ENCODE measurements at places on chromosomes 3 and 15.

DNA sequence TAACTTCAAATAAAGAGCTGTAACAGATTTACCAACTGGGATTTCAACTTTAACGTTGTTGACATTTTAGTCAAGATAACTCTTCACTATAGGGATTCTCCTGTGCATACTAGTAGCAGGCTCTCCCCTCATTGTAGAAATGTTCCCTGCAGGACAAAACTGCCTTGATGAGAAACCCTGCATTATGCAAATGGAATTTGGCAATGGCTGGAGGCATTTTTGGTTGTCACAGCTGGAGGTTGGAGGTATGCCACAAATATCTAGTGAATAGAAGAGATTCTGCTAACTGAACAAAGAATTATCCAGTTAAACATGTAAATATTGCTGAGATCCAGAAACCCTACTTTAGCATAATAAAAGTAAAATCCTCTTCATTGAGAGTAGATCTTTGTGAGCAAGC is 928.8 kb upstream of the ALCAM start:
- DNase-seq = no peak

DNA sequence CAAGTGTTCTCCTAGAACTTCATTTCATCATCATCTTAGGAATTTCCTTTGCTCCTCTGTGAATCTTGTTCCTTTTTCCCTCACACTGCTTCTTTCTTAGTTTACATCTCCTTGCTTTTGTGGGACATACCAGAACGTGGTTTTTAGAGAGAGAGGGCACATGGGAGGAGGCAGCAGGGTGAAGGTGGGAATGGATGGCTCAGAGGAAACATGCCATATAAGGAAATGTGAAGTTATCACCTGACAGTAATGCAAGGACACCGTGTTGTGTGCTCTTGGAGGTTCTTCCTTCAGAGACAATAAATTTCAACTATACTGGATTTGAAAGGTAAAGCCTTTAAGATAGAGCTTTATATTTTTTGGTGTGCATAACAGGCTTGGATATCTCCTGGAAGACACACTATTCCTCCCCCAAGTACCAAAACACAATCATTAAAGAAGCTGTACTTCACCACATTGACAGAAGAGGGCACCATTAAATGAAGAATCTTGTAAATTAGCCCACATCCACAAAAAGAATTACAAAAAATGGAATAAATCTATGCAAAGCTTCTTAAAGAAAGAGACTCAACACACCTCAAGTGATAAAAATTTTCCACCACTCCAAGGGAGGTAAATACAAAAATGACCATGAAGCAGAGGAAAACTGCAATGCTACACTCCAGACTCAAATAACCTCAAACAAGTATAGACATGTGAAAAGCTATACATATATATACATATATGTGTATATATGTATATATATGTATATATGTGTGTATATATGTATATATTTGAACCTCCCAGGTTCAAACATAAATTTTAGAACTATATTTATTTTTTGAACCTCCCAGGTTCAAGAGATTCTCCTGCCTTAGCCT is 26.1 kb downstream of the RPL39L start:
- DNase-seq = no peak

GRCh38 chr3:118846176-118846575 is 188.5 kb downstream of the IGSF11 start:
- no peak for DNase-seq

GRCh38 chr3:32428092-32429068 is 36.7 kb downstream of the CMTM7 start:
- no peak for DNase-seq

DNA sequence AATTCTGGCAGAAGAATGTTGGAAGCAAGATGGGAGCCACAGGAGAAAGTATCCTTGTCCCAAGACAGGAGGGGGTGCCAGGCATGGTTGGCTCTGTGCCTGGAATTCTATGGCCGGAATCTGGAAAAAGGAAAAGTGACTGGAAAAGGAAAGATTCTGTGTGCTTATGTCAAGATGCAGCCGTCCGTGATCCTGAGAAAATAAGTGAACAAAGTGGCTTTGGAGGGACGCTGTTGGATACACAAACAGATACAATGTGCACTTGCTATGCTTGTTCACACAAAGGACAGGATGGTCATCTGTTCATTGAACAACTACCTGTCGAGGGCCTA is 28.5 kb upstream of the MUC20 start:
- no peak for DNase-seq

- no peak for DNase-seq
Observed at GRCh38 chr15:91882858-91883586, 29.5 kb downstream of the SLCO3A1 start.

GRCh38 chr15:72397796-72398588 is at the start of gene TMEM202:
Gene TMEM202 (plus strand): TSS chr15:72398305. CDS start chr15:72398327, 22 bp downstream.
- DNase-seq = no peak

- no peak for DNase-seq
Observed at GRCh38 chr3:40737343-40737742, 212.6 kb downstream of the ZNF621 start.

DNA sequence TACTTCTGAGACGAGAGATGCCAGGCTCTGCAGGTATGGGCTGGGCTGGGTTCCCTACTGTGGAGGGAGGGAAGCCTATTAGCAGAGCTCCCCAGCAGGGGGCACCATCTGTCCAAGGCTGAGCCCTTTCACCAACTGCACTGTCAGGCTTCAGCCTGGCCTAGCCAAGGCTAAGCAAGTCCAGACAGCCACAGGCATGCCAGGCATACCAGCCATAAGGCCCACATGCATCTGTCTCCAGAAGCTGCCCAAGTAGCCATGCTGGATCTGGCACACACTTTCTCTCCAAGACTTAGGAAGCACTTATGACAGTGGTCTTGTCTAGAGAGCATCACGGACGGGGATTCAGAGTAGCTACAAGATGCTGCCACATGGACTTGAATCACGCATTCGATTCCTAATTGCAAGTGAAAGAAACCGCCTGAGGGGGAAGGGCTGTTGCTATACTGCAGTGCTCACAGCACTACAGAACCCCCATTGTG is 28.3 kb downstream of the RUVBL1 start:
- DNase-seq = peak; percentile 11

DNA sequence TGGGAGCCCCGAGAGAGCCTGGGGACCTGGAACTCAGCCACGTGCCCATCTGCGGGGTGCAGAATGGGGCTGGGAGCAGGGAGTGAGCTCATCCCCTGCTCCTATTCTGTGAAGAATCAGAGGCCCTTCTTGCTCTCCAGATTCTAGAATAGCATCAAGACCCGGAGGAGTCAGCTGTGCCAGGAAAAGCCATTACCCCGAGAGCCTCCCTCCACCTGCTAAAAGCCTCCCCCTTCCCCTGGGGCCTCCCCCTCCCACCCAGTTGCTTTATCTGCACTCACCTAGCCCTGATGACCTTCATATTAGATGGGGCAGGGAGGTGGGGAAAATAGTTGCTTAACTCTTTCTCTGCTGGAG is 23.1 kb downstream of the CCDC33 start:
- DNase-seq = peak; percentile 70

GRCh38 chr15:35505141-35505540 is 40.8 kb downstream of the DPH6 start:
- no peak for DNase-seq

Measured in NCI-H187 (cell line).